WTC11 (cell line): ENCODE measurements at places on chromosomes 5 and 9. TPM values are rescaled to one million over a fixed set of nuclear protein-coding genes. Genes with fewer than 3 reads are reported as not detected.

The AGXT2 gene
- total RNA-seq, result not detected in 3 replicates

DNA sequence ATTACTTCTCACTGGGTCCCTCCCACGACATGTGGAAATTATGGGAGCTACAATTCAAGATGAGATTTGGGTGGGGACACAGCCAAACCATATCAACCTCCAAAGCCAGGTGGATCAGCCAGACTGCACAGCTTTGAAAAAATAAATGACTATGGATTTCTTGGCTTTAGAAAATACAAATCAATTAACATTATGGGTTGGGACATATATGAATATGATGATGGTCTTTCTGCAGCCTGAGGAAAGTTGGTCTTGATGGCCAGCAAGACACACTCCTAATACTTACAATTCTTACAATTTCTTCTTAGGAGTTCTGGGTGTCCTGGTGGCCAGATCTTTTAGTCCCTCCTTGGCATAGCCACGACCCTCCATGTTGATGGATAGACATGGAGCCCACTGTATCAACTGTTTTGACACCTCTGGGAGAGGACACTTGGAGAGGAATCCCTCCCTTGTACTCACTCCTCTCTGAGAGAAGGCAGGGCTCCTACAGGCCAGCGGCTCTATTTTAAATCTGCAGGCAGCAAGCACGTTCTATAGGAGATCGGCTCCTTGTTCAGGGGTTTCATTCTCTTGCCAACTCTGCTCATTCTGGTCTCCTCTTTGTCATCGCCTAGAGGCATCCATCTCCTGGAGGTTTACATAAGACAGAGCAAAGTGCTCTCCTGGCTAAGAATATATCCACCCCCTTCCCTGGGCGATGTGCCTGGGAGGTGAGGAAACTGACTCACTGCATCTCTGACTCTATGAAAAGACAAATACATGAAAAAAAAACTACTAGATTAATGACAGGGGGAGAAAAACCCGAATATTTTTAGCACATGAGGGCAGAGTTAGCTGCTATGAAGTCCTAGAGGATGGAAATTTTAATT lies 145.9 kb downstream of the CARTPT start:
- no peak for DNase-seq

DNA sequence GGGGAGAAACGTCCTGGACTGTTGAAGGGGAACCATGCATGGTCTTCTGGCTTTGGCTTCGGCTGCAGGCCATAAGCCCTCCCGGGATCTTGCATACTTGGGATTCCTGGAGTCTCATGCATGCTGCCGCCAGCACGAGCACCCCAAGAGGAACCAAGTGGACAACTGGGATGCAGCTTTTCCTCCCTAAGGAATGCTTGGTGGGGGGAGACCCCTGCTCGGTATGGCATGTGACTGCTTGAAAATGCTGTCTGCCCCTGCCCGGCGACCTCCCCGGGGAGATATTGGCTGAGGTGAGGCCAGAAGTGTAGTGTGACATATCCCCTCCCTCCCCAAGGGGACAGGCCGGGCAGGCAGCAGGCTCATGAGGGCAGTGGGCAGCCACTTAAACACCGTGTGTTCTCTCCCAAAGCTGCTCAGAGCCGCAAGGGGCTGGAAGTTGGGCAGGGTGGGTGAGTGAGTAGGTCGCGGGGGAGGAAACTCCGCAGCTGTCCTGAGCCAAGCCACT lies 15.7 kb downstream of the TMEM171 start:
- peak; percentile 36 for DNase-seq

DNA sequence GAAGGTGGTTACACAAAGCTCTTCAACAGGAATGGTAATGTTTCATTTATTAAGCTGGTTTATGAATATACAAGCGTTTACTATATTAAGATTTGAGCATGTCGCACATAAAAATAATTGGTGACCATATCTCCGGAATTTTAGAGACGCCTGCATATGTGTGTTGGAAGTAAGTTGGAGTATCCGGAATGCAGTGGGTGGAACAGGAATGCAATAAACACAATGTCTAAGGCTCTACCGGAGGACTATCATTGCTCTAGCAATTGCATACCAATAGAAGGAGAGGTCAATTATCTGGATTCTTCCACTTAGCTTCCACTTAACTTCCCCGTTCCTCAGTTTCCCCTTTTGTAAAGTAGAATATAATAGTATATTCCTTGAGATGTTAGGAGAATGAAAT lies 1.1 kb upstream of the CEP78 start:
- no peak for DNase-seq

The STPG3 gene
- total RNA-seq, result 0.21 to 0.26 TPM in 2 of 3 replicates, not detected in the other

The RASEF gene
- 6.5 to 8.2 TPM (median 7.3 TPM) in 3 replicates for total RNA-seq

The OMD gene
- total RNA-seq, result not detected in 3 replicates

GRCh38 chr9:133943036-133943780 lies 48.9 kb downstream of the VAV2 start:
- DNase-seq, result peak; percentile 5

- no peak for DNase-seq
Observed at GRCh38 chr9:94867842-94868312, 141.4 kb downstream of the AOPEP start.

DNA sequence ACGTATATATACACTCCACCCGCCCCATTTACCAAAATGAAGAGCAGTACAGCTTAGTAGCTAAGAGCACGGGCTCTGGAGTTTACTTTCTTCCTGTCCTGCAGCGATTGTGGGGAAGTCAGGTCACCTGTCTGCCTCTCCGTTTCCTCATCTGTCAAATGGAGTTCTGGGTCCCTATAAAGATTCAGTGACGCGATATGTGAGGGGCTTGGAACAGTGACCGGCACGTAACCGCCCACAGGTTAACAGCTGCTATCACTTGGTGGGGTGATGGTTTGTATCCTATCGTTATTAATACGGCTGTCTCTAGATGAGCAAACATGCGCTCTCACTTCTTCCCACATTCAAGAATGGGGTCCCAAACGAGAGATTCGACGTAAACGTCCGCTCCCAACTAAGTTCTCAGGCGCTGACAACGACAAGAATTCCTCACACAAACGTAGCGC lies 426 bp downstream of the FAM114A2 start:
- DNase-seq, result no peak

GRCh38 chr9:131943351-131943841 lies 136.3 kb downstream of the MED27 start:
- no peak for DNase-seq

DNA sequence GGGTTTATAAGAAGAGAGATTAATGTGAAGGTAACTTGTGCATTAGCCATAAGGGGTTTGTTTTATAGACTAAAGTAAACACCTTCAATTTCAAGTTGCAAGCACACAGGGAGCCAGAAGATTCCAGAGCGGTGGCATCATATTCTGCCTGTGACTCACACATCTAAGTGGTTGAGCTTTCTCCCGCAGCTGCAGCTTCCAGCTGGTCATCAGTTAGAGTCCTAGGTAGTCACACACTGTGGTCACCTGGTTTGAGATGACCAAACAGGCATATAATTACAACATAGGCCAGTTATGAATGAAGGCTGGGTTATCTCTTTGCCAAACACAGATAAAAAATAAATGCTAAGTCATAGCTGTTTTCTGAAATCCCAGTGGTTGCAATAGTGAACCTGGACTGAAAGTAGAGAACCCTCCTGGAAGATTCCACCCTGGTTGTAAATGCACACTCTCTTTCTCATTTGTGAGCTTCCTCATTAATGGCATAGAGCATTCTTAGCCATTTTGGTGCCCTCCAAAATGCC lies 171.3 kb downstream of the GDNF start:
- no peak for DNase-seq

GRCh38 chr9:114909661-114910060 lies 20.7 kb downstream of the TNFSF8 start:
- DNase-seq, result no peak

- no peak for DNase-seq
Observed at GRCh38 chr9:24881361-24881760, 335.7 kb upstream of the IZUMO3 start.

The PHAX gene
- 45.6 to 58.2 TPM (median 46.8 TPM) in 3 replicates for total RNA-seq

GRCh38 chr9:98523231-98523901 lies 185.4 kb downstream of the GABBR2 start:
- peak; percentile 40 for DNase-seq

GRCh38 chr5:163807781-163808180 lies 302.4 kb downstream of the MAT2B start:
- no peak for DNase-seq

The PFN3 gene
- total RNA-seq, result 0.48 TPM in 1 of 3 replicates, not detected in the others

DNA sequence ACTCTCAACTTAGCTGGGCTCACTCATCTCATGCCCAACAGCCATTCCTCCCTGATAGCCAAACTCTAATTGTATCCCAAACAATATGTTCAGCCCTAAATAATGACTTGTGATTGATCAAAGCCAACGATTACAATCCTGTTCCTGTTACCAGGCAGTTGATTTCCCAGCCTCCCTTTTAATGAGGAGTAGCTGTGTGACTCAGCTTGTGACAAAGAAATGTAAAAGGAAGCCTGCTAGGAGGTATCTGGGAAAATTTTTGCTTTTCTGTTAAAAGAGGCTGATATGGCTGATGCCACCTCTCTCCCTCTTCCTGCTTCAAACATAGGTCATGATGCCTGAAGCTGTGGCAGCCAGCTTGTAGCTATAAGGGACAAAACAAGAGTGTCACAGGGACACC lies 19.6 kb upstream of the ENC1 start:
- DNase-seq, result no peak

DNA sequence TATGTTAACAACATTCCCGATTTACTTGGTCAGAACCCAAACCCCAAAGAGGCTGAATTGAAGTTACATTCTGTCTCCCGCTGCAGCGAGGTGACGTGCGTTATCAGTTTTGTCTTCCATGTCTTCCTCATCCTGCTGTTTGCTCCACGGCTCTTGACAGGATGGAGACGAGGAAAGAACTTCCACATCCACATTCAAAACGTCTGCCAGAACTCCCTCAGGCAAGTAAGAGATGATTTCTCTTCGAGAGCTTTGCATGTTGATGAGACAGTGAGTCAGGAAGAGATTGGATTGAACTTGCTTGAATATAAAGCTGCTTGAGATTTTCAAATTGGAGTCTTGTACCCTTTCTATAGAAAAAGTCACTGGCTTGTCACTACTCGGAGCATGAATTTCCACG lies 242.6 kb downstream of the AUH start:
- no peak for DNase-seq

DNA sequence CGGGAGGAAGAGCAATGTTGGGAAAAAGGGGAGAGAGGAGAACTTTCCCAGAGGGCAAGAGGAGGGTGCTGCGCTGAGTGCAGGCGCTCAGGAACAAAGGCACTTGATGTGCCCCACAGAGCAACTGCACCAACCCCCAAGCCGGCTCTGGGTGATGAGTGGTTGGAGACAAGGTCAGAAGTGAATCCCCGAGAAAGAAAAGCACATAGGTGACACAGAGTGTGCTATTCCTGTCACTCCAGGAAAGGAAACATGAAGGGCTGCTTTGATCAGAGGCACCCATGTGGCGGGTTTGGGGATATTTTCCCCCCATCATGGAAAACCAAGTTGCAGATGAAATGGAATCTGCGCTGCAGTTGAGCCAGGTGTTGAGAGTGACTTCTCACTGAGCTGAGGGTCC lies 20.7 kb upstream of the SLC25A48 start:
- no peak for DNase-seq

GRCh38 chr9:116094846-116095245 lies 58.7 kb upstream of the PAPPA start:
- no peak for DNase-seq

GRCh38 chr5:149636861-149637246 lies 55.6 kb downstream of the ARHGEF37 start:
- peak; percentile 50 for DNase-seq

DNA sequence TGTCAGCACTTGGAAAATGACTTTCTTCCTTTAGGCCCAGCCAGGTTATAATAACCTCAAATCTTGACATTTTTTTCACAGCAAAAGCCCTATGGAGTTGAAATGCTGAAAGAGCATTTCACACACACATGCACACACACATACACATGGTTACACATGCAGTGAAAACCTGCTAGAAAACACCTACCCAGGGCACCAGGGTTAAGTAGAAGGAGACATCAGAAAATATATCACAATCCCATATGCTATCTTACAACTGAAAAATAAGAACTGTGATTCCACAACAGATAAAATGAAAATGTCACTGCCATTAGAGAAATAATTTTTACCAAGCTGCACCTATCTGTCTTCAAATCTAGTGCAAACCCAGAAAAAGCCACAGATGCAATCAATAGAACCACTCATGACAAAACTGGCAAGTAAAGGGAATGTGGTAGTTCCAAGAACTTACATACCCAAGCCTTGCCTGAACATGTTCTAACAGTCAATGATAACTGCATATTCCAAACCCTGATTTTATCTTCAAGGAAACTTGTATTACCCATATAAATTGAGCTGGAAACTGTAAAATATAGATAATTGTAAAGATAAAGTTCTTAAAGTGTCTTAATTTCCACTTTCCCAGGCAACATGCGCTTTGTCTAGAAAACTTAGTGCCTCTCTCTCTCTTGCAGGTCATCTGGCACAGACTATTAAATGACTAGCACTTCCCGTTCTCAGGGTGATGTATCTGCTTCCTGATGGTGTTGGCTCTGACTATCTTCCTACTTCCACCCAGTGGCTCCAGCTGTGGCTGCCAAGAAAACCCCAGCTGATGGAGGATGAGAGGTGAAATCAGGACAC lies 250.2 kb upstream of the PTGER4 start:
- DNase-seq, result no peak

DNA sequence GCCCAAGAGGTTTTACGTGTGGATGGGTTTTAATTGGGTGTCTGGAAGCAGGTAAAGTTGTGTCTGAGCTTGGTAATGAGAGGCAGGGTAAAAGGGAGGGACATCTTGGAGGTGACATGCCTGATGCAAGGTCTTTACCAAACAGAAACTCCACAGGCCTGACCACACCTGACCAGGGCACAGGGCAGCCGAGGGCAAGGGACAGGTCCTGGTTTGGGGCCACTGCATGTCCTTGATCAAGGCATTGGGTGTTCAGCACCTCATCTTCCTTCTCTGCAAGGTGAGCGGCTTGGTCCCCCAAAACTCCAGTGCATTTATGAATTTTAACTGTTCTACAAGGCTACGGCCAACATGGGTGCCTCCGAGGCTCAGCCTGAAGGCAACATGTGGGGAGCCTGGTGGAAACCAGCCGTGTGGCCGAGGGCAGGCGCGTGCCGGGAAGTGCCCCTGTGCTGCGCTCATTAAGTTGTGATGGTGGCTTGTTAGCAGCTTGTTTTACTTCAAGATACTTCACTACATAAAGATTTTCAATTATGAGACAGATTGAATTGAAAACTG lies 30.7 kb upstream of the LPCAT1 start:
- no peak for DNase-seq
